ENCODE measurements at places on chromosomes 7 and 10. TPM values are rescaled to one million over a fixed set of nuclear protein-coding genes. Genes with fewer than 3 reads are reported as not detected.
A peak's percentile ranks its signal among the peaks of the same experiment; 100 is the strongest.

Gene AIMP2
- 45.2 TPM for total RNA-seq

Gene MYH16
- not detected for total RNA-seq

Gene FANK1
- 1.2 TPM for total RNA-seq

Gene DKK1
- total RNA-seq, result not detected

DNA sequence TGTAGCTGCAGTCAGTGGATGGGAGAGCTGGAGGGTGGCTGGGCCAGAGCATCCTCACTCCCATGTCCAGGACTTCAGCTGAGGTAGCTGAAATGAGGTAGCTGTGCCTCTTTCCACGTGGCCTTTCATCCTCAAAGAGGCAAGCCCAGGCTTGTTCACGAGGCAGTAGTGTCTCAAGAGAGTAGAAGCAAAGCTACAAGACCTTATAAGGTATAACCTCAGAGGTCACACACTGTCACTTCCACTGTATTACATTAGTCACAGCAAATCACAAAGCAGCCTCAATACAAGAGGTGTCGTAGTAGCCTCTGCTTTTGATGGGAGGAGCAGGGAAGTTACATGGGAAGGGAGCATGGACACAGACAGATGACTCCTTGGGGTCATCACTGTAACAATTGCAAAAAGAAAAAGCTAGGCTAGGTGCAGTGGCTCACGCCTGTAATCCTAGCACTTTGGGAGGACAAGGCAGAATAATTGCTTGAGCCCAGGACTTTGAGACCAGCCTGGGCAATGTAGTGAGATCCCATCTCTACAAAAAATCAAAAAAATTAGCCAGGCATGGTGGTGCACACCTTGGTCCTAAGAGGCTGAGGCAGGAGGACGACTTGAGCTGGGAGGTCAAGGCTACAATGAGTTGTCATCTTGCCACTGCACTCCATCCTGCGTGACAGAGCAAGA is 97.5 kb downstream of the SKIDA1 start:
- H3K27ac ChIP-seq, result no peak overlapping the region
- H3K4me3 ChIP-seq, result no peak overlapping the region
- H3K36me3 ChIP-seq, result no peaks in the 10 kb centered on the region
- ATAC-seq, result peak; percentile 77
- no peaks in the 10 kb centered on the region for H3K4me1 ChIP-seq

GRCh38 chr10:19983880-19984565 is 167.8 kb downstream of the PLXDC2 start:
- no peak overlapping the region for H3K27ac ChIP-seq
- H3K27me3 ChIP-seq, result no peaks in the 10 kb centered on the region
- H3K4me1 ChIP-seq, result no peaks in the 10 kb centered on the region

DNA sequence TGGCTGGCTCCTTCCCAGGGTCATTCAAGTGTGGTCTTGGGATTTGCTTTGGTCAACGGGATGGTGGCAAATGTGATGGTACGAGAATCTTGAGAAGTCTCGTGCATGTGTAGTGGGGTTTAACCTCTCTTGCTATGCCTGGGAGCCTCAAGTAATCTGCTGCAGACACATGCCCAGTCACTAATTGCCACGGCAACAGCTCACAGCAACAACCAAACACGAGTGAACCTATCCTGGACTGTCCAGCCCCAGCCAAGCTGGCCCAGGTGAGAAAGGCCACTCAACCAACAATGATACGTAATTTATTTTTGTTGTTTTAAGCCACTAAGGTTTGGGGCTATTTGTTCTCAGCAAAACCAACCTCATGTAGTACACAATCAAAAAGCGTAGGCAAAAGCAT is 38.1 kb upstream of the DDC start:
- H3K27me3 ChIP-seq, result no peaks in the 10 kb centered on the region
- H3K4me1 ChIP-seq, result peaks cover 9% of the 10 kb centered on the region
- no peaks in the 10 kb centered on the region for H3K36me3 ChIP-seq
- no peak for ATAC-seq
- H3K4me3 ChIP-seq, result no peak overlapping the region

GRCh38 chr7:30707391-30708357 is 25.4 kb upstream of the CRHR2 start:
- no peaks in the 10 kb centered on the region for H3K36me3 ChIP-seq
- H3K27ac ChIP-seq, result no peak overlapping the region
- ATAC-seq, result no peak
- no peaks in the 10 kb centered on the region for H3K27me3 ChIP-seq
- H3K4me1 ChIP-seq, result peaks cover 4% of the 10 kb centered on the region

DNA sequence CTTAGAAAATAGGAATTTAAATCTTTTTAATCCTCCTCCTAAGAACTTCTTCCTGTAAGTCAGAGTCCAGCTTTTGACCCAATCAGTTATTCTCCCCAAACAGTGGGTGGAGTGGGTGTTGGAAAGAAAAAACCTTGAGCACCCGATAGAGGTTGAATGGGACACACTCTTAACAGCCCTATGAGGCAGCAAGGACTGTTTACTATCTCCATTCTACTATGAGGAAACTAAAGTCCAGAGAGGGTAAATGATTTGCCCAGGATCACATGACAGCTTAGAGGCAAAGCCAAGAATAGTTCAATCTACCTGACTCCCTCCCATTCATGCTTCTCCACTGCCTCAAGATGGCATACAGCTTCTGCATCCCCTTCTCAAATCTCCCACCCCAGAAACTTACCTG is 57.6 kb upstream of the SLC35B4 start:
- H3K27me3 ChIP-seq, result peaks cover 13% of the 10 kb centered on the region
- H3K36me3 ChIP-seq, result no peaks in the 10 kb centered on the region
- no peak overlapping the region for H3K27ac ChIP-seq
- H3K4me1 ChIP-seq, result no peaks in the 10 kb centered on the region
- H3K4me3 ChIP-seq, result no peak overlapping the region
- ATAC-seq, result no peak

GRCh38 chr7:31102973-31103850 is 51.1 kb downstream of the ADCYAP1R1 start:
- H3K4me3 ChIP-seq, result no peak overlapping the region
- ATAC-seq, result no peak
- no peaks in the 10 kb centered on the region for H3K27me3 ChIP-seq

Data from activated T-helper 17 cell treated with anti-CD3 and anti-CD28 coated beads, Interleukin-2, amount 50 U/mL, for 72 hours (primary cell).